ENCODE measurements at places on chromosomes 2 and 18. TPM values are rescaled to one million over a fixed set of nuclear protein-coding genes. Genes with fewer than 3 reads are reported as not detected.

The LRRTM1 gene
- 2.6 TPM for polyA plus RNA-seq

The MZT2B gene
- polyA plus RNA-seq = 403 TPM

The FSHR gene
- not detected for polyA plus RNA-seq

The RSAD2 gene
- polyA plus RNA-seq = 2.4 TPM

The MAB21L4 gene
- 0.22 TPM for polyA plus RNA-seq

The OTOF gene
- polyA plus RNA-seq = 0.17 TPM

The CNDP1 gene
- polyA plus RNA-seq = 90.4 TPM

The KIF5C gene
- 93.6 TPM for polyA plus RNA-seq

The LIMS1 gene
- 7.5 TPM for polyA plus RNA-seq

The COLEC11 gene
- polyA plus RNA-seq = 3.8 TPM

The VWA3B gene
- polyA plus RNA-seq = 1.1 TPM

The CREG2 gene
- 3.8 TPM for polyA plus RNA-seq

The SLC40A1 gene
- polyA plus RNA-seq = 5.8 TPM

The L3MBTL4 gene
- 4.5 TPM for polyA plus RNA-seq

The AMER3 gene
- polyA plus RNA-seq = 5.7 TPM

The TMEM247 gene
- polyA plus RNA-seq = not detected

The ITGA6 gene
- polyA plus RNA-seq = 7.3 TPM

The GALNT5 gene
- polyA plus RNA-seq = not detected

The NPAS2 gene
- polyA plus RNA-seq = 5.3 TPM

The SNED1 gene
- 3.6 TPM for polyA plus RNA-seq

The C2orf15 gene
- polyA plus RNA-seq = 10.7 TPM

The UGT1A5 gene
- not detected for polyA plus RNA-seq

The GREB1 gene
- polyA plus RNA-seq = 11.3 TPM

The EGR4 gene
- 0.83 TPM for polyA plus RNA-seq

The MRPL44 gene
- polyA plus RNA-seq = 26.2 TPM

The LONRF2 gene
- polyA plus RNA-seq = 5.4 TPM

The ANKRD62 gene
- not detected for polyA plus RNA-seq

The PTRHD1 gene
- 58.8 TPM for polyA plus RNA-seq

The FOXI3 gene
- polyA plus RNA-seq = 0.29 TPM

The ARL5A gene
- 11.0 TPM for polyA plus RNA-seq

The KIF1A gene
- 574 TPM for polyA plus RNA-seq

The GNLY gene
- 4.5 TPM for polyA plus RNA-seq

The MFSD6 gene
- polyA plus RNA-seq = 58.4 TPM

The CHST9 gene
- 0.20 TPM for polyA plus RNA-seq

The CPLX4 gene
- polyA plus RNA-seq = not detected

The PASK gene
- polyA plus RNA-seq = 6.2 TPM

The PLCD4 gene
- 9.7 TPM for polyA plus RNA-seq

The TDRD15 gene
- polyA plus RNA-seq = not detected

All from brain (organoid and tissue), 16 donors.